Activated CD8-positive, alpha-beta T cell treated with anti-CD3 and anti-CD28 coated beads, Interleukin-2, amount 10 ng/mL, durations not matched to agents 7 days and 5 days (primary cell): ENCODE measurements at places on chromosomes 11 and 22. TPM values are rescaled to one million over a fixed set of nuclear protein-coding genes. Genes with fewer than 3 reads are reported as not detected.

GRCh38 chr11:121534131-121535093 lies 81.6 kb upstream of the SORL1-AS1 start:
- no peak for DNase-seq

- DNase-seq: no peak
These were observed 50.4 kb downstream of the FCHSD2 start for GRCh38 chr11:73091521-73092305.

- no peak for DNase-seq
These were observed 21.0 kb upstream of the HSPA8 start for GRCh38 chr11:123082977-123083376.

The LINC01488 gene
- total RNA-seq: not detected

The NLRP6 gene
- 29.7 TPM for total RNA-seq

GRCh38 chr22:29758068-29758622 lies 8.7 kb downstream of the ZMAT5 start:
- no peak for DNase-seq

The MOGAT2 gene
- not detected for total RNA-seq
